Lower lobe of right lung (tissue), 2 donors: ENCODE measurements at places on chromosomes 1 and 21.

GRCh38 chr1:23483321-23484252 lies at the start of gene ASAP3:
Gene ASAP3, minus strand, starts transcription at chr1:23484179. Its CDS starts 46 bp downstream, at chr1:23484133.
- peak; percentile 59 for DNase-seq

DNA sequence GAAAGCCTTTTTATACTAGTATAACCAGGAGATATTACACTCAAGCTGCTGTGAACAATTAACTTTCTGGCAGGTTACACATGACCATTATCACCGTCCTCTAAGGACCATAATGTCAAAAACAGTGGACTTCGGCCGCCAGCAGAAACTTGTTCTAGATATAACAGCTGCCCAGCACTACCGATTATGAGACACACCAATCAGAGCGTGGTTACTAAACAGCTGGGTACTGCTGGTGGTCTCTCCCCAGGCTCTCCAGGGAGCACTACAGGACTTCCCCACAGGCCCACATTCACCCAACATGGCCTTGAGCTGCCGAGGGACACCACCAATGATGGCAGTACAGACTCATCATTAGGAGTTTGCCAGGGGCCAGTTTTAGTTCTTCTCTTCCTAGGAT lies 57.9 kb upstream of the CTBS start:
- DNase-seq = no peak

- peak; percentile 45 for DNase-seq
These were observed 13.2 kb downstream of the NAV1 start for GRCh38 chr1:201551877-201552731.

- no peak for DNase-seq
These were observed 1.2 kb upstream of the ZNF683 start for GRCh38 chr1:26373789-26374188.

DNA sequence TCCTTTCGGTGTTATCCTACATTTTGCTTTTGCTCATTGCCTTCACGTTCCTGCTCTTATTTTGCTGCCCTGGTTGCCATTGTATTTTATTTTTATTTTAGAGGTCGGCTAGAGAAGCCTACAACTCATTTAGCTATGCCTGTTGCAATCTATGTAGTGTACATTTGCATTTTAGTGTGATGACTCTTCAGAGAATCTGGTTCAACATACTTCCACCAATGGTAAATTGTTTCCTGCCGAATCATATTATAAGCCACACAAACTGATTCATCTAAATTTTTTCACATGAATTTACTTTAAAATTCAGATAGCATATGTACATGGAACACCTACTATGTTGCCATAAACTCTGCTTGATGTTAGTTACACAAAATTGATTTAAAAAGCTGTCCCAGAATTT lies 1596.9 kb downstream of the PLA2G4A start:
- DNase-seq = no peak

DNA sequence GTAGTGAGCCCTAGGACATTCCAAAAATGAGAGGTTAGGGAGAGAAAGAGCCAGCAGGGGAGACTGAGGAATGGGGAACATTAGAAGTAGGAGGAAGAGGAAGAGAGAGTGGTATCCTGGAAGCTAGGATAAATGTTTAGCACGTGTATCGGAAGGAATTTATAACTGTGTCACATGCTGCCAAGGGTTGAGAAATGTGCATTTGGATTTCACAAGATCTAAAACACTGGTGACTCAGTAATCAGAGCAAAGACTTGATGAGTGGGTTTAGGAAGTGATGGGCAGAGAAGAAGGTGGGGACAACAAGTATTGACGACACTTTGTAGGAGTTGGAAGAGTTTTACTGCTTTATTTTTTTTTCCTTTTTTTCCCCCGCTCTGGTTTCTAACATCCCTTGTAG lies 193.9 kb downstream of the FMN2 start:
- no peak for DNase-seq

DNA sequence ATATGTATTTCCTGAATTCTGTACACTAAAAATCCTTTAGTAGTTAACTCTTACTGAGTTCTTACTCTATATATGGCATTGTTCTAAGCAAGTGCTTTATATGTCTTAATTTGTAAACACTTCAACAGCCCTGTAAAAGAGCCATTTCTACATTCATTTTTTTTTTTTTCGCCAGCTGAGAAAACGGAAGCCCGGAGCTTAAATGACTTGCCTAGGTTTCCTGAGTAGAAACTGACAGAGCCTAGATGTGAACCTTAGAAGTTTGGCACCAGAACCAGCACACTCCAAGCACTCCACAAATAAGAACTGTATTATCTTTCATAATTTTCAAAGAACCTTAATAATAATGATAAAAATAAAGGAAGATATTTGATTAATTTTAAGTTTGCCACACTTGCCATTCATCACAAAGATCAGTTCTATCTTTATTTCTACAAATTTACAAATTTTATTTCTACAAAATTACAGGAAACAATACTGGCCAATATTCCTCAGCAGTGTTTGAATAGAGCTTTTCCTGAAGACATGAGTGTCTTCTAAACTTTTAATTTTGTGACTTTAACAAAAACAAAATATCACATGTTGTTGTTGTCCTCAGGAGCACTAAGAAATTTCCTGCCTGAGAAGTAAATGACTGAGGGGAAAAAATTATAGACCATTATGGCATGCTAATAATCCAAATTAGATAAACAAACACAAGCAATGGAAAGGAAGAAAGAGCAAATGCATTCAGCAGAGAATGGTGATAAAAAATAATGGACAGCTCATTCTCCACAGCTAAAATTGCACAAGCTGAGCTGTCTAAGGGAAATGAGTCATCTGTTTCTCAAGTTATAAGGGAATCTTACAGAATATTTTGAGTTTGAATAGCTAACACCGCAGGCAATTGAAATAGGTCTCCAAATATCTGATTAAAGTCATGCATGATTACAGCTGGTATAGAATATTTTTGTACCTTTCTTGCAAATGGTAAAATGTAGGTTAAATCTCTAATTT lies 71.2 kb downstream of the DPYD start:
- no peak for DNase-seq

DNA sequence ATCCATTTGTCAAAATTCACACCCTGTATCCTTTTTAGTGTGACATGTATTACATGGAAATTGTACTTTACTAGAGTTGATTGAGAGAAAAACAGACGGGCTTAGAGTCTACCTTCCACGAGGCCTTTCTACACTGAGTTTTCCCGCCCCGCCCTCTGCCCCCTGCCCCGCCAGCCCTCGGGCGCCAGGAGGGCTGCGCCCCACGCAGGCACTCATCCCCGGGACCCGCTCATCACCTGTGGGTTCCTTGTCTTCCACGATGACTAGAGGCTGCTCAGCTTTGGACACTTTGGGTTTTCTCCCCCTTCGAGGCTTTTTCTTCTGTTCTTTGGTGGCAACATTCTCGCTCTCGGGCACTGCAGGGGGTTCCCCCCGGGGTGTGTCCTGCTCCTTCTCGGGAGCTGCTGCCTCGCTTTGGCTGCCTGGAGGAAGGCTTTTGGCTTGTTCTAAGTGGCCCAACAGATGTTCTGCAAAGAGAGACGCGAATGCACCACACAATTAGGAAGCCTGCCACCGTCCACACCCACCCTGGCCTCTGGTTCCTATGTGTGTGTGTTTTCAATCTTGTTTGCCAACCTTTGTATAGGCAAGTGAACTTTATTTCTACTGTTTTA lies 39.6 kb downstream of the PRDM15 start:
- DNase-seq = no peak

GRCh38 chr1:187027253-187027652 lies 198.5 kb downstream of the PLA2G4A start:
- DNase-seq = no peak

- no peak for DNase-seq
These were observed 214.6 kb upstream of the NCAM2 start for GRCh38 chr21:20783611-20784010.

- peak; percentile 53 for DNase-seq
These were observed 33.5 kb upstream of the ABCD3 start for GRCh38 chr1:94384485-94385265.

- peak; percentile 24 for DNase-seq
These were observed 50.2 kb upstream of the LRP8 start for GRCh38 chr1:53378061-53378460.

DNA sequence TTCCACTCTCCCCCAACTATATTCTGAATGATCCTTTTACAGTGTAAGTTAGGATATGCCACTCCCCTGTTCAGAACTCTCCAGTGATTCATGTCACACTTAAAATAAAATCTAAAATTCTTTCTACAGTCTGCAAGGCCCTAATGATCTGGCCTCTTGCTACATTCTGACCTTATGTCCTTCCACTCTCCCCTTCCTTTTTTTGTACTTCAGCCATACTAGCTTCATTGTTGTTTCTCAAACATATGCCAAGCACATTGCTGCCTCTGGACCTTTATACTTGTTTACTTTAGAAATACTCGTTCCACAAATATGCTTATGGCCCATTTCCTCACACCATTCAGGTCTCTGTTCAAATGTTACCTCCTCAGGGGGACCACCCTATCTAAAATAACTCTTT lies 14.8 kb upstream of the PSMA5 start:
- DNase-seq = no peak

GRCh38 chr1:54950369-54951163 lies 29.9 kb upstream of the TMEM61 start:
- DNase-seq = peak; percentile 55

- peak; percentile 57 for DNase-seq
These were observed 38.2 kb downstream of the SLC2A7 start for GRCh38 chr1:8987881-8988617.

DNA sequence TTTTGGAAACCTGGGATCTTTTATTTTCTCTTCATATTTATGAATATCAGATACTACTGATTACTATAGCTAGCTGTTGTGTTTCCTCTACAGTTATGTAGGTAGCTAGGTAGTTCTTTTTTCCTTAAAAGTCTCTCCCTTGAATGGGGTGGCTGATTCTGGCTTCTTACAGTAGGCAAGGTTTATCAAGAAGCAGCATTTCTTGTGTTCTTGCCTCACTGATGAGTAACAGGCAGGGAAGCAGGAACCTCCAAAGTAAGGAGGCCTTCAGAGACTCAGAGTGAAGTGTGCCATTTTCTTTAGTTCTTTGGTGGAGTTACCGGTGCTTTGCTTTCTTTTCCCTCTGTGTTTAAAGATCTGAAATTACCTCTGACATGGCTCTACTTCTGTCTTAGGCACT lies 56.0 kb downstream of the ZMYM4 start:
- no peak for DNase-seq

GRCh38 chr1:102466487-102466886 lies 469.8 kb upstream of the OLFM3 start:
- no peak for DNase-seq

DNA sequence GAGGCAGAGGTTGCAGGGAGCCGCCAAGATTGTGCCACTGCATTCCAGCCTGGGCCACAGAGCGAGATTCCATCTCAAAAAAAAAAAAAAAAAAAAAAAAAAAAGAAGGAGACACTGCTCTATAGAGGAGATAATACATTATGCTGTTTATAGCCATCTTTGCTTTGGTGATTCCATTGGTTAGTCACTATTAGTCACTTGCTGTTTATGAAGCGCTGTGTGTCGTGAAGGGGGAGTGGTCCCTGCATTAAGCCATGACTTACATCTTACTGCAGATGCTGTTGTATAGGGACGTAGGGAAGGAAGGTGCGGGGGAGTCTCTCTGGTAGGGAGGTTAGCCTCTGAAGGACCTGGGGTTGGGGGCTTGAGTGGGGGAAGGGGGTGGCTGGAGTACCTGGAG lies 48.3 kb downstream of the HUNK start:
- no peak for DNase-seq

DNA sequence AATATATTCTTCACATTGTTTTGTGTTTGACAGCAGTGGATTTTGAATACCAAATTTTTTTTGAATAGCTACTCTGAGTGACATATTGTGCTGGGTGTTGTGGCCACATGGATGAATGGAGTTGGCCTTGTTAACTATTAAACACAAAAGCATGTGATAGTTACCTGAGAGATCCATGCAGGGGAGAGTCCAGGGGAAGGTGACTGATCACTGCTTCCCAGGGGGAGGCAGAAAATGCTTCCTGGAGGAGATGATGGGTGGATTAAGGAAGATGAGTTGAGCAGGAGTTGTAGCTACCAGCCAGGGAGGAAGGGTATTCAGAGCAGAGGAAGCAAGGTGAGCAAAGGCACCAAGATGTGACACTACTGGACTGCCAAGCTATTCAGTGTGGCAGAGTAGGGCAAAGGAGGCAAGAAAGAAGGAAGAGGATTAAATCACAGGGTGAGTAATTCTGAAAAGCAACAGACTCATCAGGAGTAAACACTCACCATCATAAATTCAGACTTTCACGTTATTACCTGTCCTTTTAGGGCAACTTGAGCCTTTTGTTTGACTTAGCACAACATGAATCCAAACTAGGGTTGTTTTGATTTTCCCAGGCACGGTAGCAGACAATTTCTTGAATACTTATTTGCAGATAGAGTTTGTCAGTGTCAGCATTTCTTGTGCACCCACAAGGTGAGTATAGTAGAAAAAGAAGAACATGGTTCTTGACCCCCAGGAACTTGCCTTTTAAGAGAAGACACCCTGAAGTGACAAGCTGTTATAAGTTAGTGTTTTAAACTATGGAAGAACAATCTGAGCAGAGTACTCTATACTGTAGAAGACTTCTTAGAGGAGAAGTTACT lies 4.2 kb downstream of the CD46 start:
- DNase-seq = no peak

GRCh38 chr21:38951095-38951730 lies 145.5 kb downstream of the ETS2 start:
- DNase-seq = no peak

DNA sequence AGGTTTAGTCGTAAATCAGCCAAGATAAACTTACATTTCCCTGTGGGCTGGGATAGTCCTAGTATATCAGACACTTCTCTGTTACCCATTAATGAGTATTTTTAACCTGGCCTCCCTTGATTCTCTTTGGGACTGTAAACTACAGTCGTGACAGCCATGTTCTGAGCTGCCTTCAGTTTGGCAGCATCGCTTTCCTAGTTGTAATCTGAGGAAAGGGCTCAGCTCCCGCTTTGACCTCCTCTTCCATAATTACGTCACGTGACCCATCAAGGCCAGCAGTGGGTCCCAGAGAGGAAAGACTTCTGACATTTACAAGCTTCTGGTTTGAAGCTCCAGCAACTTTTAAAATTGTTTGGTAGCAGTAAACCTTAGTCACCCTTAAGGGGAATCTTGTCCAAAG lies 34.6 kb upstream of the MTR start:
- no peak for DNase-seq

DNA sequence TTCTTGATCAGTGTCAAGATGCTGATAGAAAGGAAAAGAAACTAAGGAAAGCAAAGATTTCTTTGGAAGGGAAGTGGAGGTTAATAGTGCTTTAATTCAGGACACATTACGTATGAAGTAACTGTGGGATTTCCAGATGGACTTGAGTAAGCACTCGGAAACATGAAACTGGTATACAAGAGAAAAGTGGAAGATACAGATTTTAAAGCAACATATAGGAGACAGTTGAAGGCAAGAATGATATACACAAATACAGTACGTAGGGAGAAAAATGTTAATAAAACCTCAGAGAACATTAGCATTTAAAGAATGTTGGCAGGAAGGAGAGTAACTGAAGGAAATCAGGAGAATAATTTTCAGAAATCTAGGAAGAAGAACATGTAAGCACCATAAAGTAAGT lies 730.9 kb upstream of the ADGRL2 start:
- DNase-seq = no peak

GRCh38 chr1:225880636-225881035 lies 1.5 kb downstream of the TMEM63A start:
- peak; percentile 18 for DNase-seq

GRCh38 chr1:192937128-192937527 lies 122.0 kb downstream of the UCHL5 start:
- DNase-seq = no peak
